ENCODE measurements at places on chromosomes 7 and 10.

DNA sequence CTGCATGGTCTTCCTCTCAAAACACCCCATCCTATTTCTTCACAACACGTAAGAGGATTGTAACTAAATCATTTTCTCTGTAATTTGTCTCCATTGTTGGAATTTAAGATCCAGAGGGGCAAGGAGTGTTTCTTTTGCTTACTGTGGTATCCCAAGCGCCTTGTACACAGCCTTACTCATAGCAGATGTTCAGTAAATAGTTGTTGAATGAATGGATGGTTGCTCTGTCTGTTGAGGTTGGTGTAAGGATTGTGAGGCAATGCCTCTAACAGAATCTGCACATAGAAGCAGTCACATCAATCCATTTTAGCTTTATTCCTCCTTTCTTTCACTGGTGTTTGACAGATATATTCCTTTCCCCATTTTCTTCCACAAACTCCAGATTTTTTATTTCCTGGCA lies 90.1 kb downstream of the ZNF365 start:
- no peak for DNase-seq

DNA sequence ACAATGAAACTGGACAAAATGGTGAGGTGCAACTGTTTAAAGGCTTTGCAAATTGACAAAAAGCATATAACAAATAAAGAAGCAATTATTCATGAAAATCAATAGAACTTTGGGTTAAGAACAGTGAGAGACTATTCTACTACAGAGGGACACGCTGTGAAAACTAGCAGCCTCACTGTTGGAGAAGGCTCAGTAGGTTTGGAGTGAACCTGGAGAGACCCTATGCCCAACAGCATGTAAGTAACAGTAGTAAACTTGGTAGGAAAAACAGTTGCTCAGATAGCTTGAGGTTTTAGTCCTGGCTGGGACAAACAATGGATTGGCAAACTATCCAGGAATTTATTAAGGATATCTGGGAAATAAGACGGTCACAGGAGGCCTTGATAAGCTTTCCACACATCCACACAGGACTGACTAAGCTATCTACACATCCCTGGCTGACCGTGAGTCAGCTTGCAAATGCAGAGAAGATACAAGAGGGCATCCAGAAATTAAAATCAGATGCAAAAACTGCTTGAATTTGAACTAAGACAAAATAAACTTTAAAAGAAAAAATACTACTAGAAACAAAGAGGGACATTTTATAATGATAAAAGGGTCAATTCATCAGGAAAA lies 15.9 kb downstream of the FAM149B1 start:
- DNase-seq: peak; percentile 55

DNA sequence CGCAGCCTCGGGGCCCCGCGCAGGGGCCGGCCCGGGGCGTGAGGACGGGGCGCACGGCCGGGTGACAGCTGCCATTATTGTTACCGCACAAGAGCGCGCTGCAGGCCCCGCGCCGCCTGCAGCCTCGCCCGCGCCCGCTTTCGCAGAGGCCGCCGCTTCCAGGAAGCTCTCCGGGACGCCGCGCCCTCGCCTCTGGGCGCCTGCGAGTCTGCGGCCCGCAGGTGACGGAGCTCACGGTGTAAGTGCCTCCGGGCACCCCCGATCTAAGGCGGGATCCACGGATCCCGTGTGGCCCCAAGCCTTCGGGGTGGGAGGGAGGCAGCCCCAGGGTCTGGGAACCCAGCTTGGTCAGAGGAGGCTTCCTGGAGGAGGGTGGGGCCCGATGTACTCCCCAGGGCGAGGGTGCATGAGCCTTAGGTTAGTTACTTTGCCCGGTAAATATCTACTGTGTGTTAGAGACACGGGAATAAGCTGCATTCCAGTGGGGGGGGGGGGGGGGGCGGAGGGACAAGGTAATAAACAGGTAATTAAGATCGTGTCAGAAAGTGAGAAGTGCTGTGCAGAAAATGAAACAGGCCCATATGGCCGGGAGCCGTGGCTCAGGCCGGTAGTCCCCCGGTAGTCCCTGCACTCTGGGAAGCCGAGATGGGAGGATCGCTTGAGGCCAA lies 638 bp downstream of the IQCE start:
- DNase-seq: no peak

GRCh38 chr7:151115121-151115835 lies 29.0 kb downstream of the AGAP3 start:
- no peak for DNase-seq

DNA sequence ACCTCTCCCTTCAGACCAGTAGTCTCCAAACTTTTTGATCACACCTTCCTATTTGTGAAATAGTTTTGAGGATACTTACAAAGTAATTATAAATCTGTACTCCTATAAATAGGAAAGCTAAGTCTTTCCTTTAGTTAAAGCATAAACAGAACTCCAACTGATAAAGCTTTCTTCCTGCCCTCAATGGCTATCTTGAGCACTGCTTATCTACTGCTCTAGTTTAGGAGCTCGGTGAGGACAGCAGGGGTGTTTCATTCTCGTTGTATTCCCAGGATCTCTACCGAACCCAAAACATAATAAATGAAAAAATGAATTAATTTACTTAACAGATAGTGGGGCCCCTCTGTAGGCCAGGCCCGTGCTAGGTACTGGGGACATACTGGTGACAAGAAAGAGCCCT lies 17.7 kb downstream of the SORBS1 start:
- DNase-seq: no peak

GRCh38 chr10:129937351-129937751 lies 26.7 kb downstream of the EBF3 start:
- no peak for DNase-seq

- DNase-seq: no peak
Measured at GRCh38 chr7:128694738-128695137, 22.6 kb downstream of the GARIN1A start.

- DNase-seq: peak; percentile 42
Measured at GRCh38 chr7:42070068-42070467, 166.9 kb downstream of the GLI3 start.

GRCh38 chr7:28687537-28687936 lies 270.6 kb downstream of the TRIL start:
- no peak for DNase-seq

GRCh38 chr10:121324678-121325213 lies 273.5 kb downstream of the FGFR2 start:
- no peak for DNase-seq

DNA sequence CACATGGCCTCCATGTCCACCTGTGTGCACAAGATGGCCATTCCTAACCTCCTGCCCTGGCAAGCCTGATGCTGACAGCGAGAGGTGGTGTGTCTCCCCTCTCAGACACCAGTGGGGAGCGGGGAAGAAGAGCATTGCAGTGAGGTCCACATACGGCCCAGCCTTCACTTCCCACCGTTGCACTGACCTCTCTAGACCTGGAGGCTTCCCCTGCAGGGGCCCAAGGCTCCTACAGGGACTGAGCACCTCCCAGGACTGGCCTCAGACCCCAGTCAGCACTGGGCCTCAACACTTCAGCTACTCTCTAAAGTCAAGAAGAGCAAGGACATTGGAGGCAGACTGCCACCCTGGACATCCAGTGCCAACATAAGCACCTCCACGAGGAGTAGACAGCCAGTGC lies 15.9 kb downstream of the STK32C start:
- DNase-seq: no peak

DNA sequence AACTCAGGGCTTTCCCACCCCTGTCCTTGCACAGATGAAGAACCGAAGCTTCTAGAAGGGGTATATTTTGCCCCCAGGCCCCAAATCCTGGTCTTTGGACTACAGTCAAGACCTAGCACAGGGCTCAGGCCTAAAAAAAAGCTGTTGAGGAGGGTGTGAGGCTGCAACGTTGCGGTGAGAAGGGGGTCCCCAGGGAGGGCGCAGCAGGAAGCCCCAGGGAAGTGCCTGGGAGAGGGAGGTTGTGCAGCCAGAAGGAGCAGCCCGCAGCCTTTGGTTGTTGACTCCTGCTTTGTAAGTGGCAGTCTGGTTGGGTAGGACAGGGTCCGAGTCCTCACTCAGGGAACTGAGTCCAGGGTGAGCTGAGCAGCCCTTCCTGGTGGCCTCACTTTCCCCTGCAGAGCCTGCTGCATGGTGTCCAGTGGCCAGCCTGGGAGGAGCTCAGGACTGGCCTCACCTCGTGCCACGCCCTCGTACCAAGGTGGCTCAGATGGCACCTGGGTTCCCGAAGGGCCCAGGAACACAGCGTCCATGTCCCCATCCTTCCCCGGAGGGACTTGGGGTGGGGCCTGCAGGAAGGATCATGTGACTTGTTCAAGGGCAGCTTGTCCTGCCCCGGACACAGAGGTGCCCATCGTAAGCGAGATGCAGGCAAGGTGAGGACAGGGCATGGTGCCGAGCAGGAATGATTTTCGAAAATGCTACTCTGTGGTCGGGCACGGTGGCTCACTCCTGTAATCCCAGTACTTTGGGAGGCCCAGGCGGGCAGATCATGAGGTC lies 166.4 kb upstream of the TNRC18 start:
- DNase-seq: no peak

DNA sequence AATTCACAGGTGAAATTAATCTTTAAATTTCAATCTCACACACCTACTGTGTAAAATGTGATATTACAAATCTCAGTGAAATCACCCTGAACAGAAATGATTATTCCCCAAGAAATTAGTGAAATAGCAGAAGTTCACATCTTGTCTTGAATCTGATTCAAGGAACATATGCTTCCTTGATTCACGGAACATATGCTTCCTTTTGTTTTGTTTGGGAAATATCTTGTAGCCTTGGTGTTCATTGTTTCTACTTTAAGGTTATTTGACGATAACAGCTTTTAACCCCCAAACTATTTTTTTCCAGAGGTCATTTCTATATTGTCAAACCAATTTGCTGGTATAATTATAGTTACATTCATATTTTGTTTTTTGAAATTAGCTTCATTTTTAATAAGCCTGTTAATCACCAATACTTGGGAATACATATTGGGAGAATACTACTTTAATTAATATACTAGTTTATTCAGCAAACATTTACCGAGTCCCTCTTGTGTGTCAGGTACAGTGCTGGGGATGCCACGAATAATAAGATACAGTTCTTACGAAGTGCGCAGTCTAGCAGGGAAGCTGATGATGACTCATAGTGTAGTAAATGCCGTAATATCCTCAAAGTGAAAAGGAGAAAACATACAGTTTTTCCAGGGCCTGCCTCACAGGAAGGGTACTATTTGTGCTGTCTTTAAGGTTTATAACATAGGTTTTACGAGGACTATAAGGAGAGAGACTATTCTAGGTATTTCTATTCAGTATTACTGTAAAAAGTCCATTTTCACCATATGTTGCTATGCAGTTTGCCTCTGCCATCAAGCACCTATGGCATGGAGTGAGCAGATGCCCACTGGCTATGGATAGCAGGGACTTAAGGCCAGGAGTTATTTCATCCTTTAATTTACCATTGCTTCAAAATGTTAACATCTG lies 32.5 kb downstream of the PRKAR2B start:
- DNase-seq: no peak

GRCh38 chr7:107946881-107947280 lies 55.9 kb downstream of the DLD start:
- no peak for DNase-seq

DNA sequence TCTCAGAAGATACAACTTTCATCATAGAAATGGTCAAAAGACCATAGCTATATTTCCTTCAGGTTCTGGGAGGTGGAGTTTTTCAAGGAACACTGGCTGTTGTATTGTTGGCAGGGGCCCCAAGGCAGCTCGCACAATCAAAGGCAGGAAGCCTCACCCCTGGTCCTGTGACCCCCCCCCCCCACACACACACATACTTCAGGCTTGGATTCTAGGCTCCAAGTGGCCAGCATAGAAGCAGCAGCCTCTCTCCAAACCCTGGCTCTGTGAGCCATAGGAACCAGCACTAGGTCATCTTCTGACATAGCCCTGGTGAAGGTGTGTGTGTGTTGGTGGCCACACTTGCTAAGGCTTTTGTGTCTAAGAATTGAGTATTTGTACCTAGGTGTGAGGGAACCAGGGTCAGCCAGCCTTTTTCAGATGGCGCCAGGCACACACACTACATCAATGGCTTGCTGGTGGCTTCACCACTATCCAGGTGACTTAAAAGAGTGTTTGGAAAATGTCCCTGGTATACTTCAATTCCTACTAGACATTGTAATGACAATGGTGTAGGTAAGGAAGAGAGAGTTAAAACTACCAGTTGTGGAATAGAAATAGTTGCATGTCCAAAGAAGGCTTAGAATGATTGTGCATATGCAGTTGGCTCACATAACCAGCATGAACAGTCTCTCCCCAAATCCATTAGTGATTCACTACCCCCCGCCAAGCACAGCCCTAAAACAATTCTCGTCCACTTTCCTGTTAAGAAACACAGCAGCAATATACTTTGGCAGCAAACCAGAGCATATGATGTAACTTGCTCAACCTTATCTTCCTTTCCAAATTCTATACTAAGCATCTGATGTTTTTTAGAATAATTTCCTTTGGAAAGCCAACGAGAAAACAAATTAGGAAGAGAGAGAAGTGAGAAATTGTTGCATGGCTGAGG lies 91.3 kb downstream of the AVL9 start:
- peak; percentile 96 for DNase-seq

DNA sequence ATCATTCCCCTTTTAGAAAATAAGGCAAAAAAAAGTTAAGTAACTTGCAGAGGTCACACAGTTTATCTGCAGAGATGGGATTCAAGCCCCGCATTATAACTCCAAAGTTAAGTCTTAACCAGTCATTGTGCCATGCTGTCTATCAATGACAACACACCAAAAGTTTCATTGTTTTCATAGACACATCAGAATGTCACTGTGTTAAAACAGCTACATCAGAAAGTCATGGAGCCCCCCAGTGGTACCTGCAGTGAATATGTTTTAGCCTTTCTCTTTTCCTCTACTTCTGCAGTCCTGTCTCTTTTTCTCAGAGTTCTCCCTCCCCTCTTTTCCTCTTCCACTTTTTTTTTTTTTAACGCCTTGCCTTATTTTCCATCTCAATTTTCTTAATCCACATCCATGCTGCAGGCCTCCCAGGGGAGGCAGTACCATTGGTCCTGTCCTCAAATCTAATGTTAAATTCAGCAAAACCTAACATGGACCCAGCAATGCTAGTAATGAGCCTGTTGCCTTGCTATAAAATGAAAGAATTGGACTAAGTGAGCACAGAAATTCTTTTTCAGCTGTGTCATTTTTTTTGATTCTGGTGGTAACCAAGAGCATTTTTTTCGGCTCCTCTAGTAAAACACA lies 3.8 kb upstream of the NRCAM start:
- peak; percentile 47 for DNase-seq

DNA sequence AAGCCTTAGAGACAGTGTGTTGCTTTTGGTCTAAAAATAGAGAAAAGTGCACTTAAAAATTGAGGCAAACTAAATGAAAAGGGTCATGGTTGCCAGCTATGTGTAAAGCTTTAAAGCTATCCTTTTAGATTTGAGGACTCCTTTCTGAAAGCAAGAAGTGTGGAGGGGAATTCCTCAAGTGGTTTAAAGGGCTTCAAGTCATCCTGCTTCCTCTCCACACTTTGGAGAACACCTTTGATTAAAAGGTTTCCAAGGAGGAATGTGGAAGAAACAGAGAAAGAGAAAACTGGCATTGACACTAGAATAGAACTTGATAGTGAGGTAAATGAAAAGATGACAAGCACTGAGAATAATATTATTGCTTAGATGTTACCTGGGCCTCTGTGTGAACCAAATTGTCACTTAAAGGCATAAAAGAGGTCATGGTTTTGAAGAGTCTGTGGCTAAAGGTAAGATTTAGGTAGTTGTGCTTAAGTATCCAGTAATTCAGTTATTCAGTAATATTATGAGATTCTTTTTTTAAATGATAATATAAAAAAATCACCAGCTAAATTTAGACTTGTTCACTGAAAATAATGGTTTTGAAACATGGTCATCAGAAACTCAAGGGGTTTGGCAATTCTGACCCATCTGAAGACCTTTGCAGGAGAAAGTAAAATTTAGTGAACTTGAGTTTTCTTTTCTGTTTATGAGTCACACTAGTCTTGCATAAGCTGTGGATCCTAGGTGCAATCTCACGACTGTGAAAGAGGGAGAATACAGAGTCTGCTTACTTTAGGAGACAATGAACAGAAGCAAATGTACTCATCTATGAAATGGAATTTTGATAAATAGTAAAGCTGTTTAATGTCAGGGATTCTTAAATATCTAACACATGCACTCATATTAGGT lies 466.0 kb downstream of the KIF20B start:
- DNase-seq: peak; percentile 50

Data from brain microvascular endothelial cell (primary cell).